Cortex of kidney (tissue), 1 donor: ENCODE measurements at places on chromosomes 6 and 20.

DNA sequence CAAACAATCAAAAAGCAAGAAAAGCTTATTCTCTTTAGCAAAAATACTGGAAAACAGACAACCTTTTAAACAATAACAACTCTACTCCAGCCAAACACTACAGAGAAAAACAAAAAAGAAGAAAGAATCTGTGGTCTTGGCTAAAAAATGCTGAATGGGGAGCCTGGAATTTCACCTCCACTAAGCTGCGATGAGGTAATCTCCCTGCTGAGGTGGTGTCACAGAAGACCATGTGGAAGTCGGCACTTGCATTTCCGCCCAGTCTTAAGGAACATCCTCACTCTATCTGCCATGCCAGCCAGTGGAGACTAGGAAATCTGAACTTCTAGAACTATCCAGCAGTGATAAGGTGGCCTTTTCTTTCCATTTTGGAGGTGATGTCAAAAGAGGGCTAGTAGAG is 1026.8 kb upstream of the EPHA7 start:
- DNase-seq, result no peak

GRCh38 chr20:49167811-49168507 is 20.2 kb downstream of the STAU1 start:
- DNase-seq, result no peak

DNA sequence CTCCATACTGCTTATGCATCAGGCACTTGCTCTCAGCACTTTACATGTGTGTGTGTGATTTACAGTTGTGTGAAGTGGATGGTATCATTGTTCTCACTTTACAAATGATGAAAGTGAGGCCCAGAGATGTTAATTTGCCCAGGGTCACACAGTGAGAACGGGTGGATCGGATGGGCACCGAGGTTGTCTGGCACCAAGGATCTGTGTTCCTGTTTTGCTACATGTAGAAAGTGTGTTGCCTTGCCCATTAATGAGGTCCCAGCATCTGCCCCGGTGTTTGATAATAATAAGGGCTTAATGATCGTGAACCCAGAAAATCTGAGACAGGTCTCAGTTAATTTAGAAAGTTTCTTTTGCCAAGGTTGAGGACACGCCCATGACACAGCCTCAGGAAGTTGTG is 216.1 kb upstream of the QKI start:
- no peak for DNase-seq

- DNase-seq, result no peak
Observed at GRCh38 chr6:87671555-87672029, 30.4 kb downstream of the AKIRIN2 start.

- no peak for DNase-seq
Observed at GRCh38 chr6:149860834-149861602, 3.1 kb downstream of the LRP11 start.

DNA sequence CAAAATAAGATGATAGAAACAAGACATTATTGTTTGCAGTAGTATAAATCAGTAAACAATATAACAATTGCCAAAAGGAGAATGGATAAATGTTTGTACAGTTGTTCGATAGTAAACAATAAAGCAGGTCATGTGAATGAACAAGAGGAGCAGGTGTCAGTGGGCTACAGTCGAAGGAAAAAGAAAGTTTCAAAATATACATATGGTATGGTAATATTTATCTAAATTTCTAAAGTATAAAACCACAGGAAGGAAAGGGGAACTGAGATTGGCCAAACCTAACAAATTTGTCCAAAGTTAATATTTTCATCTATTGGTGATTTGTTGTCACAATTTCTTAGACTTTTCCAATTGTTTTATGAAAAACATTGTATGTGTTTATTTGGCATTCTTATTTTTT is 110.9 kb downstream of the SH3BGRL2 start:
- DNase-seq, result no peak

DNA sequence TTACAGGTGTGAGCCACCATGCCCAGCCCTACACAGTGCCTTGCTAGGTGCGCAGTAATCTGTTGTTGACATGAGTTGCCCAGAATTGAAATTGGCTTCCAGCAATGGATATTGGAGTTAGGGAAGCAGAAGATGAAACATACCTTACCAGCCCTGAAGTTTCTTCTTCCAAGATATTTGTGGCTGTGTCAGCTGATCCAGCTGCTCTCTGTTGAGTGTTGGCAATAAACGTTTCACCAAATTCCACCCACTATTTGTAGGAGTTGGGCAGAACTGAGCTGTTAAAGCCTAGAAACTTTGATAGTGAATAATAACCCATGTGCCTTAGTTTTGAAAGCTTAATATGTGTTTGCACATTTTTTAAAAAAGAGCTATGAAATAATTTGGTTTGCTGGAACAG is 218.2 kb upstream of the SNX9 start:
- no peak for DNase-seq

DNA sequence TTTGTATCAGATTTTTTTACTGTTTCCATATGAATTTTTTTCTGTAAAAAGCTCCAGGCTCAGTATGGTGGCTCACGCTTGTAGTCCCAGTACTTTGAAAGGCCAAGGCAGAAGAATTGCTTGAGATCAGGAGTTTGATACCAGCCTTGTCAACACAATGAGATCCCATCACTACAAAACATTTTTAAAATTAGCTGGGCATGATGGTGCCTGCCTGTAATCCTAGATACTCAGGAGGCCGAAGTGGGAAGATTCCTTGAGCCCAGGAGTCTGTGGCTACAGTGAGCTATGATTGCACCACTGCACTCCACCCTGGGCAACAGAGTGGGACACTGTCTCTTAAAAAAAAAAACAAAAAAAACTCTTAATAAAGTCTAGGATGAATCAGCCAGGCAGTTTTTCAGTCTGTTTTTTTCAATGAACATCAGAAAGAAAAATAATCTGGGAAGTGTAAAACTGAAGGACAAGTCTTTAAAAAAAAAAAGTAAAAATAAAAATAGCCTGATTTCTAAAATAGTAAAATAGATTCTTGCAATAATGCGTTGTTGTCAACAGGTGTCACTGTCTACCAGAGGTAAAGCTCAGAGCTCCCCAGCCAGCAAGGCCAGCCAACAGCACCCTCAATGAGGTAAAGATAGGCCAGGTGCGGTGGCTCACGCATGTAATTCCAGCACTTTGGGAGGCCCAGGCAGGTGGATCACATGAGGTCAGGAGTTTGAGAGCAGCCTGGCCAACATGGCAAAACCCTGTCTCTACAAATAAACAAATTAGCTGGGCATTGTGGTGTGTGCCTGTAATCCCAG is 9.3 kb upstream of the ATG5 start:
- no peak for DNase-seq
